ENCODE measurements at places on chromosomes 13 and 19.
A peak's percentile ranks its signal among the peaks of the same experiment; 100 is the strongest.

DNA sequence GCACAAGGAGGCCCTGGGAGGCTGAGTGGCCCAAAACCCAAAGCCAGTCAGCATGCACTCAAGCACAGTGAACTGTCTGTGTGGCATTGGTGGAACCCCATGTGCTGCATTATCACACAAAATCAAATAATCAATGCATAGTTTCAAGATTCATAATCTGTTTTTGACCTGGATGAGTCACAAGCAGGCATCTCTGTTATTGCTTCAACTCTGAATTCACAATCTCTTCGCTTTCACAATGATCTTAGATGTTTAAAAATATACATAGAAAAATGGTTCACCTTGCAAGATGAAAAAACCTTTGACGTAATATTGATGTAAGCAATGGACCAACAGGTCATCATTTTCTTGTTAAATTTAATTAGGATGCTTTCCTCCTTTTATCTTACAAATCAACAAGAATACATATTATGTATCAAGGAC lies 455.4 kb downstream of the IRS2 start:
- DNase-seq: no peak

DNA sequence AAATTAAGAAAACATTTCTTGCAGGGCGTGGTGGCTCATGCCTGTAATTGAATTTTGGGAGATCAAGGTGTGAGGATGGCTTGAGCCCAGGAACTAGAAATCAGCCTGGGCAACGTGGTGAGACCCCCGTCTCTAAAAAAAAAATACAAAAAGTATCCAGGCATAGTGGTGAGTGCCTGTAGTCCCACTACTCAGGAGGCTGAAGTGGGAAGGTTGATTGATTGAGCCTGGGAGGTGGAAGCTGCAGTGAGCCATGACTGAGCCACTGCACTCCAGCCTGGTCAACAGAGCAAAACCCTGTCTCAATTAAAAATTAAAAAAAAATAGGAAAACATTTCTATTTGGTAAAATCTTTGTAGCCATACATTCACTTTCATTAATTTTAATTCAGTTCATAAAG lies 526.5 kb downstream of the PCDH9 start:
- no peak for DNase-seq

GRCh38 chr19:38833092-38833425 lies 1.5 kb upstream of the ECH1 start:
- DNase-seq: no peak

DNA sequence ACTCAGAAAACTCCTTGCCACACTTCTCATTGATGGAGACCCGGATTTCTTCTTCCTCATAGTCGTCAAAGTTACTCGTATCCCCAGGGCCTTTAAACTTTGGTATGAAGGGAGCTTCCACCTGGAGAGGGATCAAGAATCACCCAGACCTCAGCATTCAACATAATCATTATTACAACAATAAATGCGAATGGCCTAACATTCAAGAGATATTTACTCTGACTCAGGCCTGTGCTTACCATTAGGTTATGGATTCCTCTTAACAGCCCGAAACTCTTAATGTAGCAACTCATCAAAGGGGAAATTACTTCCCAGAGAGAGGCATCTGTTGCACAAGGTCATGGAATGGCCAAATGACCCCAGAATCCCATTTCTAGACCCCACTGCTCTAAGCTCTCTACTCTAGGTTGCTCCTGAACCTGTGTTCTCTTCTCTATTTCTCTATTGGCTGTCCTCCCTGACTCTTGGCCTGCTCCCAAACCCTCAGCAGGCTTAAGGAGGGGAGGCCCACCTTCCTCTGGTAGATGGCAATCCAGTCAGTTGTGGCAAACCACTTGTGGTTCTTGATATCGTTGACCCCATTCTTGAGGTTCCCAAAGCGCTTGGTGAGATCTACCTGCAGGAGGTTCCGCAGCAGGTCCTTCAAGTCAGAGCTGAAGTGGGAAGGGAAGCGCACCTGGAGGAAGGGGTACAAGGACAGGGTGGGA lies 2.7 kb upstream of the SAMD1 start:
- no peak for DNase-seq

DNA sequence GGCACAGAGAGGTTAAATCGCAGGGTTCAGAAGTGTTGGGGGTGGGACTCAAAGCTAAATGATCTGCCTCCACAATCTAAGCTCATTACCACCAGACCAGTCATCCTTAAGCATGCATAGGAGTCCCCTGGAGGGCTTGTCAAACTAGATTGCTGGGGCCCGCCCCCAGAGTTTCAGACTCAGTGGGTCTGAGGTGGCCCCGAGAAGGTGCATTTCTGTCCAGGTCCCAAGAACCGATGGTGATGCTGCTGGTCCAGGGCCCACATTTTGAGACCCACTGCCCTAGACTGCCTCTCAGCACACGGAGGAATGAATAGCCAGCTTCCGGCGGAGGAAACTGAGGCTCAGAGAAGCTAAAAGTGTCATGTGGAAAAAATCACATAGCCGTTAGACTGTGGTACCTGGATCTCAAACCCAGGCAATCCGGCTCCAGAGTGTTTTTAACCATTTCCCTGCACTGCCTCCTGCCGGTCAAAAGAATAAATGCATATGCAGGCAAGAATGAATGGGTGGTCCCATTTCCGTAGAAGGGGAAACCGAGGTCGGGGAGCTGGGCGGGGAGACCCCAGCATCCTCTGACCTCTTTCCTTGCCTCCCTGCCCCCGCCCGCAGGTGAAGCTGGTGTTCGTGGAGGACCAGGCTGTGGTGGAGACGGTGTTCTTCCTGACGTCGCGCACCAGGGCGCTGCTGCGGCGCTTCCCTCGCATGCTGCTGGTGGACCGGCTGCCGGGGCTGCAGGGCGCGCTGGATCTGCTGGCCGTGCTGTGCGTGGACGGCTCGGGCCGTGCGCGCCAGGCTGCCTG lies 23.8 kb downstream of the ZSWIM9 start:
- no peak for DNase-seq

GRCh38 chr19:42175952-42176648 lies 41.4 kb downstream of the DEDD2 start:
- no peak for DNase-seq

GRCh38 chr13:29573190-29573589 lies 22.3 kb downstream of the SLC7A1 start:
- no peak for DNase-seq

GRCh38 chr13:43307921-43308433 lies 284.6 kb downstream of the DNAJC15 start:
- DNase-seq: peak; percentile 84

- no peak for DNase-seq
Measured at GRCh38 chr13:57631596-57632275, at the start of gene PCDH17. TSS of gene PCDH17 (plus strand) at chr13:57631744. CDS start at chr13:57632547, 803 bp downstream.

DNA sequence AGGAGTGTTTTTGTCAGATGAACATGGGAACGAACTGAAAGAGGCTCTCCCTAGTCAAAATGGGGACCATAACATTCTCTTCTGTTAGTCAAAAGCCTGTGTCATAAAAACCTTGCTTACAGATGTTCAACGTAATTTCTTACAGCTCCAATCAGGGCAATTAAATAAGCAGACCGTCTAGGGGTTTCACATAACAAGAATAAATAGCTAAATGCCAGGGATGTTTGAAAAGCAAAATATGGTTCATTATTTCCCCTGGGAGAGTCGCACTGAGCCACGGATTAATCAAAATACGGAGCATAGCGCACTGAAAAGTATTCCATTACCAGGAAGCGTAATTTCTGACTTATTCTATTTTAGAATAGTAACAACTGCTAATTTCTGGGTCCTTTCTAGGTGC lies 63.7 kb upstream of the MRI1 start:
- no peak for DNase-seq

- no peak for DNase-seq
Measured at GRCh38 chr13:20192158-20192835, 441 bp downstream of the GJB2 start.

DNA sequence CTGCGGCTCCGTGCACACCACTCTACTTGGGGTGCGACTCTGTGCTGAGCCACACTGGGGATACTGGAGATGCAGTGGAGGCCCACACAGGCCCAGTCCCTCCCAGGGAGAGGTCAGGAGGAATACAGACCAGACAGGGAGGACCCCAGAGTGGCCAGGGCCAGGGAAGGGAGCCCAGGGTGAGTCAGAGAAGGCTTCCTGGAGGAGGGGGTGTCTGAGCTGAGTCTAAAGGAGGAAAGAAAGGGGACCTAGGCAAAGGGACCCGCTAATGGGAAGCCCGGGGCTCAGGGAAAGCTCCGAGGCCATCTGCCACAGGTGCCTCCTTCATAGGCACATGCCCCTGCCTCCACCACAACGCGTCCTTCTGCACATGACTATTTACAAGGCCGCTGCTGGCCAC lies 13.3 kb upstream of the PRKD2 start:
- DNase-seq: no peak

GRCh38 chr13:86174622-86175021 lies 375.4 kb upstream of the SLITRK6 start:
- DNase-seq: no peak

- no peak for DNase-seq
Measured at GRCh38 chr19:36709423-36709822, 22.0 kb downstream of the ZNF567 start.

DNA sequence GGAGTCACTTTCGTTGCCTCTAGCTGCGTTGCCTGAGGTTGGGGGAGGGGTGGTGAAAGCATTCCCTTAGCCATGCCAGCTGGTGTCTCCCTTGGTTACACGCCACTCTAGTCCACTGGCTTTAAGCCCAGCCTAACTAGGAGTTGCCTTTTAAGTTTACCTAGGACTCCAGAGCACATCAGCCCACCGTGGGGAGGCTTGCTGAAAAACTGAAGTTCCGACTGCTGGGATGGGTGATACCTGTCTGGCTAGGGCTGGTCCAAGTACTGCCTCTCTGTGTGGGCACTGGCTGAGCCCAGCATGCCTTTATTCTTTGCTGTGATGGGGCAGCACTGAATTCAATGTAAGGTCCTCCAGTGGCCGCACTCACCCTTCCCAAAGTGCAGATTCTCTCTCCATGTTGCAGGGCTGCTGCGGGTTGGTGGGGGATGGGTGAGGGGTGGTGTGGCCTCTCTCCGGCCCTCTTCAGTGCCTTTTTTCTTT lies 11.8 kb upstream of the CEACAM1 start:
- no peak for DNase-seq

GRCh38 chr19:11028146-11028545 lies 61.1 kb upstream of the LDLR start:
- DNase-seq: no peak

DNA sequence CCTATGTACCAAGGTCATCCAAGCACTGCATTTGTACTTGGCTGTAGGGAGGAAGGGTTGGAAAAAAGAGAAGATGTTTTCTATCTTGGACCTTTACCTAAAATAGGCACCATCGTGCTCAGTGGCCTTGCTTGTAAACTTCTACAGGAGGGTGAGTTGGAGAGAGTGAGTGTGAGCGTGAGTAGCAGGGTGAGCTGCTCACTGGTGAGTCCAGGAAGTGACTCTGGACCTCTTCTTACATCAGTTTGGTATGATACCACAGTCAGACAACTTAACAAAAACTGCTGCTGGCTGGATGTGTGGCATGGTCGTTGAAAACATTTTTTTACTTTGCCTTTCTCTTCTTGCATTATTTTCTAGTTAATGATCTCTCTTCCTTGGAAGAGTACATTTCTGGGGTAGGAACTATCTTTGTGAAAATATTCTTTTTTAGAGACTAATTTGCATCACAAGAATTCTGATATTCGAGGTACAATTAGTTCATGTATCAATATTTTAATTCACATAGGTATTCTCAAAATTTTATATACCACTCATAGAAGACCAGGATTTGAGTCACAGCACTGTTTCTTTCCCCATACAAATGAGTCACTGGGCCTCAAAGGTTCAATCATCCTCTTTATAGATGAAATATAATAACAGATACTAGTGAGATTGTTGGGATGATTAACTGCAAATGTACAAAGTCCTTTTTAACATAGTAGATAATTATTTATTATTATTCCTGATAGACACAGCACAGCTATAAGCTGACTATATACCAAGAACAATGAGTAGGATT lies 651 bp downstream of the SERPINE3 start:
- DNase-seq: no peak

- DNase-seq: peak; percentile 93
Measured at GRCh38 chr19:2610637-2611482, 91.6 kb downstream of the GNG7 start.

DNA sequence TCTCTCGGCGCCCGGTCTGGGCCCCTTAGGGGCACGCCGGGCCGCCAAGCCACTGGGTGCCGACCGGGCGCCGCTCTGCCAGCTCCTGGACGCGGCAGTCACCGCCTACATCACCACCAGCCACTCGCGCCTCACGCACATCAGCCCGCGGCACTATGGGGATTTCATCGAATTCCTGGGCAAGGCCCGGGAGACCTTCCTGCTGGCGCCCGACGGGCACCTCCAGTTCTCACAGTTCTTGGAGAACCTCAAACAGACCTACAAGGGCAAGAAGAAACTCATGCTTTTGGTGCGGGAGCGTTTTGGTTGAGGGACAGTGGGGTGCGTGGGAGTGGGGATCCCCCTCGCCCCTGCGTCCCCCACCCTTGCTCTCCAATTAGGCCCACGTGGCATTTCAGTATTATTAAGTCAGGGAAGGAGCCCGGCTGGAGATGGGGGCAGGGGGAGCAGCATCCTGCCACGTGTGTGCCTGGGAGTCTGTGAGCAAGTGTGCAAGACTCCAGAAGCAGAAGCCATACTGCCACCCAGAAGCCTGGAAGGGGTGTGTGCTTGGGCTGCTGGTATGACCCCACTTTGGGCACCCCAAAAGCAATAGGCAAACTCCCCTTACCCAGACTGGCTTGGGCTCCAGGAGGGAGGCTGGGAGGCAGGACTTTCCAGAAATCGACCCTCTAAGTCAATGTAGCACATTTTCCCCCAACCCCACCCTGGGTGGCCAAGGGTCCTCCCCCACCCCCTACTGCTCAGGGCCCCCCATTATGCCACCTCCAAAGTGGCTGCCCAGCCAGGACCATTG lies 35.7 kb downstream of the ZSWIM4 start:
- peak; percentile 15 for DNase-seq

DNA sequence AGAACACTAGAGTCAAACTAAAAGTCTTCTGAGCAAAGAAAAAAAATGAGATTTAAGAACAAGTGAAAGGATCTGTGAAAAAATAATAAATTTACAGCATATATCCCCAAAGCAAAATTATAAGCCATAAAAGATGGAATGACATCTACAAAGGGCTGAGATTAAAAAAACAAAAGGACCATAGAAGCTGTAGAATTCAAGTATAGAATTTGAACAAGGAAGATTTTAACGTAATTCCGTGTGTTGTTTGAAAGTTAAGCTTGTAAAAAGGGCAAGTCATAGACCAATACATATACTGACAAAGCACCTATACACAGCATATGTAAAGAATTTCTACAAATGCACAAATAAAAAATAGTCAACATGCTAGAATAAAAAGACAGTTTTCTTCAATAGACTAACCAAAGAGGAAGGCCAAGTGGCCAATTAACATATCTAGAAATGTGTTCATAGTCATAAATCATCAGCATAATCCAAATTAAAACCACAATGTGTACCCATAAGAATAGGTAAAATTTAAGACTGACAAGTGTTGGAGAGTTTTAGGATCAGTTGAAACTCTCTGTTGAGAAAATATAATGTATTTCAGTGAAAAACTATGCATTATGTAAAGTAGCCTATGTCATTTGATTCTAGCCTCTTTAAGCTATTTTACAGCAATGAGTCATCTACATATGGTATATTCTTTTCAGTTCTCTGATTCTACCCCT lies 674.9 kb downstream of the OLFM4 start:
- no peak for DNase-seq

Measured in uterus (tissue), 4 donors.